Caudate nucleus (tissue), 63 donors: ENCODE measurements at places on chromosomes 3 and 15.

DNA sequence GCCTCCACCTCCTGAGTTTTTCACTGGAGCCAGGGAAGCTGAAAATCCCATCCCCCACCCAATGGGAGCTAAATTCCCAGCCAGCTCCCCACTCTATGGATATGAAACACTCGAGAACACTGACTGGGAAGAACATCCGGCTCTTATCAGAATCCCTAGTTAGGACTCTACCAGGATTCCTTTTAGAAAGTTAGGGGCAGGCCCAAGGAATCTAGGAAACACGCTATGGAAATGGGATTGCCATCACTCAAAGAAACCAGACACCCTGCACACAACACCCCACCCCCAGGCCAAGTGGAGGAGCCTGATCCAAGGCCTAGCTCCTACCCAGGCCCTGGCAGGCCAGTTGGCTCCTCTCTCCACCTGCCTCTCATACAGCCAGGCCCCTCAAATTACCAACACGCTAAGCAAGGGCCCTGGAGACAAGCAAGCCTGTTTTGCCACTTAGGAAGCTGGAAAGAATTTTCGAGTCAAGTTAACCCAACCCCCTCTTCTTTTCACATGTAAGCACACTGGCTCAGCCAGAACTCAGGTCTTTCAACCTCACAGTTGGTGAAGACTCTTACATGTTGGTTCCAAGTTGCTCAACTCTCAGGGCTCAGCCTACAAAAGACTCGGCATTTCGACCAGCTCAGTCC is 75.5 kb downstream of the RBPMS2 start:
- DNase-seq: peak; percentile 25

GRCh38 chr15:31013863-31014607 is 22.6 kb upstream of the MTMR10 start:
- DNase-seq: no peak

GRCh38 chr3:179321668-179322285 is 1.1 kb upstream of the ZNF639 start:
- no peak for DNase-seq

- no peak for DNase-seq
Measured at GRCh38 chr15:37246856-37247255, 146.5 kb upstream of the MEIS2 start.

- DNase-seq: no peak
Measured at GRCh38 chr3:130514681-130515080, 2.3 kb upstream of the COL6A6 start.

GRCh38 chr15:98923171-98923570 is 84.4 kb downstream of the PGPEP1L start:
- no peak for DNase-seq
